ENCODE measurements at places on chromosomes 4 and X.

- DNase-seq: no peak
Observed at GRCh38 chr4:185793716-185794115, 18.3 kb downstream of the SORBS2 start.

GRCh38 chr4:155903453-155903852 lies at the start of gene TDO2:
TDO2 (plus strand) TSS chr4:155903696; CDS start chr4:155903759, 63 bp downstream.
- DNase-seq: no peak

DNA sequence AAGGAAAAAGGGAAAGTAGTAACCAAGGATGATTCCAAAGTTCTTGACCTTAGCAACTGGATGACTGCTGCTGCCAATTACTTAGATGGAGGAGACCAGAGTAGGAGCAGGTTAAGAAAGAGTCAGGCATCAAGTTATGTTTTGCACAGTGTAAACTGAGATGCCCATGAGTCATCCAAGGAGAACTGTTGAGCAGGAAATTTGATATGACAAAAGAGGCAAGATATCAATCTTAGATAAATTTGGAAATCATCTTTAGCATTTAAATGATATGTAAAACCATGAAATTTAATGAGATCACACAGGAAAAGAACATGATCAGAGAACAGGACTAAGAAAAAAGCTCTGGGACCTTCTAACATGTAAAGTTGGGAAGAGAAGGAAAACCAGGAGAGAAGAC lies 361.3 kb downstream of the OPHN1 start:
- no peak for DNase-seq

DNA sequence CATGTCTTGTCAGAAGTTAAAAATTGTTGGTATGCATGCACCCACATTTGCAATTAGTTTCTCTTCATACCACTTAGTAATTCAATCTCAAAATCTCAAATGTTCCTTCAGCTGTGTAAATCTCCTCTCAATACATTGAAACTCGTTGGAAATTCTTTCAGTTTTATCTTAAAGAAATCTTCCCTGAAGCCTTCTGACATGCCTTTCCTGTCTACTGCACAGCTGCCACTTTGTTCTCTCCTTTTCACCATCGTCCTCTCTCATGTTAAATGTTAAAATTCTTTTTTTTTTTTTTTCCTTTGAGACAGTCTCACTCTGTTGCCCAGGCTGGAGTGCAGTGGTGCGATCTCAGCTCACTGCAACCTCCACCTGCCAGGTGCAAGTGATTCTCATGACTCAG lies 30.9 kb downstream of the MCUB start:
- DNase-seq: no peak

DNA sequence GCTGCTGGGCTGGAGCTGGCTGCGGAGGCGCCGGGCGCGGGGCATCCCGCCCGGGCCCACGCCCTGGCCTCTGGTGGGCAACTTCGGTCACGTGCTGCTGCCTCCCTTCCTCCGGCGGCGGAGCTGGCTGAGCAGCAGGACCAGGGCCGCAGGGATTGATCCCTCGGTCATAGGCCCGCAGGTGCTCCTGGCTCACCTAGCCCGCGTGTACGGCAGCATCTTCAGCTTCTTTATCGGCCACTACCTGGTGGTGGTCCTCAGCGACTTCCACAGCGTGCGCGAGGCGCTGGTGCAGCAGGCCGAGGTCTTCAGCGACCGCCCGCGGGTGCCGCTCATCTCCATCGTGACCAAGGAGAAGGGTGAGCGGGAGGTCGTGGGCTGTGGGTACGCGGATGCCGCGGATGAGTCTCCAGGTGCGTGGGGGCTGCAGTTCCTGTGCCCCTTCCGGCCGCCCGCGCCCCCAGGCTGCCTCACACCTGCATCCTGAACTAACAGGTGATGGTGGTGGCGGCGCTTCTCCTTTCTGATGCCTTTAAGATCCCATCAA lies 499 bp downstream of the CYP2U1 start:
- DNase-seq: no peak

- no peak for DNase-seq
Observed at GRCh38 chr4:81214881-81215868, at the start of gene PRKG2. PRKG2 (minus strand) TSS chr4:81215222; CDS start chr4:81205047, 10,175 bp downstream.

DNA sequence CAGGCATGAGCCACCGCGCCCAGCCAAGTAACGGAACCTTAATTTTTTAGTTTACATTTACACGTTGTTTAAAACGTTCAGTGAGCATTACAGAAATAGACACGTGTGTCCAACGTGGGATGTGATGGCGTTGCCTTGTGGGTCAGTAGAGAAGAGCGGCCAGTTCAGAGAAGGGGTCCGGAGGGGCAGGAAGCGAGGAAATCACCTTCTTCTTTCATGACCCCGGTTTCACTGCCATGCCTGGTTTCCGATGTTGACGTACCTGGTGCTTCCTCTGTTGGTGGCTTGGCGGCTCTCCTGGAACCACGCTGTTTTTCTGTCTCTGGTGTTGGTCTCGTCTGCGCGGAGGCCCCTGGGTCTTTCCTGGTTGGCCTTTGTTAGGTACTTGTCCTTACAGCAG lies 42.8 kb downstream of the PCGF3 start:
- no peak for DNase-seq

DNA sequence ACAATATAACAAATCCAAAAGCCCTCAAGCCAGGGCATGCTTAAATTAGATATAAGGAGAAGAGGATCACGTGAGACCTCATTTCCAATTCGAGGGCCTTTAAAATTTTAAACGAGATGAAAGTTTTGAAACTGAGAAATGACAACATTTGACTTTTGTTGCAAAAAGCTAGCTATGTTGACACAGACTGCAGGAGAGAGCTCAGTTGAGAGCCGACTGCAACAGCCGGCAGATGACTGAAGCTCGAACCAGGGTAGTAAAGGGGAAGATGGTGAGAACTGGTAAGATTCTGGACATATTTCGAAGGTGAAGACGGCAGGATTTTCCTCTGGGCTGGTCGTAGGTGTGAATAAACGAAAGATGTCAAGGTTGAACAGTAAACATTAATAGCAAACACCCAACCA lies 773 bp downstream of the PRMT9 start:
- DNase-seq: peak; percentile 50

DNA sequence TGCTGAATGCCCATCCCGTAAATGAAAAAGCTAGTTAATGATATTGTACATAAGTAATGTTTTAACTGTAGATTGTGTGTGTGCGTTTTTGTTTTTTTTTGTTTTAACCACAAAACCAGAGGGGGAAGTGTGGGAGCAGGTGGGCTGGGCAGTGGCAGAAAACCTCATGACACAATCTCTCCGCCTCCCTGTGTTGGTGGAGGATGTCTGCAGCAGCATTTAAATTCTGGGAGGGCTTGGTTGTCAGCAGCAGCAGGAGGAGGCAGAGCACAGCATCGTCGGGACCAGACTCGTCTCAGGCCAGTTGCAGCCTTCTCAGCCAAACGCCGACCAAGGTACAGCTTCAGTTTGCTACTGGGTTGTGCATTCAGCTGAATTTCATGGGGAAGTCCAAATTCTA lies at the start of gene SPP1:
Gene SPP1 (plus strand): TSS at position 249 of the 400 bp plus-strand sequence. CDS start 1,182 bp downstream, outside the sequence.
- no peak for DNase-seq

DNA sequence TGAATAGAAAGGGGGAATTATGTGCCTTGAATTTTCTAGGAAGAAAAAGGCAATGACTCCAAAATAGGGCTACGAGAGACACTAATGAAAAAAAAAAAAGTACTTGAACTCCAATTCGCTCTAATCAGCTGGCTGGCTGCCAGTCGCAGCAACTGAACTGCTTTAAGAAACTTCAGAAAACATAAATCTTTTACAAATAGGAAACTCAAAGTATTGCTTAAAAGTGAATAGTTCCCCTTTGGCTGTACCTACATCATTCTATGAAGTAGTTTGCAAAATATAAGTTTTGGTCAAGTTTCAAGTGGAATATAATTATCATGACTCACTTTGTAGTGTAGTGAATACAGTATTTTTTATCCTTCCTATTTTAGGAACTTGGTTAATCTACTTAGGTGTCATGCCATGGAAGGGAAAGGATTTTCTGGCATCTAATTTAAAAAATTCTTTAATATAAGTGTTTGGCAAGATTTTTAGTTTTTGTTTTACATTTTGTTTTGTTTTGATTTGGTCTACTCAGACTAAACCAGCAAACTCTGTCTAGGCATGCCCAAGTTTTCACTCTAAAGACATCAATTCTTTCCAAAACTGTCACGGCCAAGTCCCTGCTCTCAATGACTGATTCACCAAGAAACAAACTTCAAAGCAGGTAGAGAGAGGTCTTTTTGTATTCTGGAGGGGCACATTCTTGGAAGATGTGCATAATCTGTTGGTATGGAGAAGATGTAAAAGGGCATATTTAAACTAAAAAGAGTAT lies 382.4 kb upstream of the GALNT7 start:
- no peak for DNase-seq

DNA sequence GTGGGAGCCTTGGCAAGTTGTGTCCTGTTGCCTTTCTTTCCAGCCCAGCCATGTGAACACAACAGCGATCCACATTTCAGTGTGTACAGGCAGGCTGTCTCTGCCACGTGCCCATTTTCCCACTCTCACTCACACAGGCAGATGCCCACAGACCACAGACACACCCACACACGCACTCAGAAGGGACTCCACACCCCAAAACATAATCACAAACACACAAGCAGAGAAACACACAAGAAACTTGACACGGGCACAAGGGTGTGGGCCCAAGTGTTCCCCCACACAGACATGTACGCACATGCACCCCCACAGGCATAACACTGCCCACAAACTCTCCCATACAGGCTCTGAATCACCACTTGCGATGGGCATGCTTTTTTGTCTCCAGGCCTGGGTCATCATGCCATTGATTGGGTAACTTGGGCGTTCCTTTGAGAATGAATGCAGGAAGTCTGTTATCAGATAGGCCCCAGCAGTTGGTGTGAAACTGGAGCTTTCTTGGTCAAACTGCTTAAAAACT lies 84.3 kb downstream of the NBDY start:
- DNase-seq: no peak

DNA sequence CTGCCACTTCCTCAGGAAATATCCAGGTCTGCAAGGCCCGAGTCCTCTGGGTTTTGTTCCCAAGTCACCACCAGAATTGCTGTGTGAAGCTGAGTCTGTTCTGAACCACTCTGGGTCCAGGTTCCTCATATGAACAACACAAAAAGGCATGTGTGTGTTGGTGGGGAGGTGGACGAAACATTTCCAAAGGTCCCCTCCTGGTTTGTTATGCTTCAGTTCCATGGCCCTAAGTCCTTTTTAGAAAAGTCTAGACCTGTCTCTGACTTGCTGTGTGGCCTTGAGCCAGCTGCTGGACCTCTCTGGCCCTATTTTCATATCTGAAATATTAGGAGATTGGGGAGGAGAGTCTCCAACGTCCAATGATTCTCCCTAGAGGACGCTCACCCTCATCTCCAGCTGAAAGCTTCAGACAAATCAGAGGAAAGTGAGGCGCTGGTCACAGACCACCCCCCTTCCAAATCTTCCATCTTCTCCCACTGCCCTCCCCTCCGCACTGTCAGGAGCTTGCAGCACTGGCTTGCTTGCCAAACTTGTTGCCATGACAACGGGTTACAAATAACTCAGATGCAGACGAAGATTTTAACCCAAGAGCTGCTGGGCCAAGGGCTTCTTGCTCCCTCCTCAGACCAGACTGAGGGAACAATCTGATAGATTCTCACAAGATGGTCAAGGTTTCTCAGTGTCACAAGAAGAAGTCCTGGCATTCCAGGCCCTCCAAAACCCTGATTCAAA lies 64.5 kb downstream of the SMC1A start:
- no peak for DNase-seq

- DNase-seq: no peak
Observed at GRCh38 chr4:14934704-14935390, 67.4 kb upstream of the CPEB2 start.

GRCh38 chrX:13791559-13791958 lies 25.3 kb downstream of the GPM6B start:
- DNase-seq: no peak

GRCh38 chrX:104400387-104400786 lies 145.7 kb upstream of the ESX1 start:
- DNase-seq: no peak

DNA sequence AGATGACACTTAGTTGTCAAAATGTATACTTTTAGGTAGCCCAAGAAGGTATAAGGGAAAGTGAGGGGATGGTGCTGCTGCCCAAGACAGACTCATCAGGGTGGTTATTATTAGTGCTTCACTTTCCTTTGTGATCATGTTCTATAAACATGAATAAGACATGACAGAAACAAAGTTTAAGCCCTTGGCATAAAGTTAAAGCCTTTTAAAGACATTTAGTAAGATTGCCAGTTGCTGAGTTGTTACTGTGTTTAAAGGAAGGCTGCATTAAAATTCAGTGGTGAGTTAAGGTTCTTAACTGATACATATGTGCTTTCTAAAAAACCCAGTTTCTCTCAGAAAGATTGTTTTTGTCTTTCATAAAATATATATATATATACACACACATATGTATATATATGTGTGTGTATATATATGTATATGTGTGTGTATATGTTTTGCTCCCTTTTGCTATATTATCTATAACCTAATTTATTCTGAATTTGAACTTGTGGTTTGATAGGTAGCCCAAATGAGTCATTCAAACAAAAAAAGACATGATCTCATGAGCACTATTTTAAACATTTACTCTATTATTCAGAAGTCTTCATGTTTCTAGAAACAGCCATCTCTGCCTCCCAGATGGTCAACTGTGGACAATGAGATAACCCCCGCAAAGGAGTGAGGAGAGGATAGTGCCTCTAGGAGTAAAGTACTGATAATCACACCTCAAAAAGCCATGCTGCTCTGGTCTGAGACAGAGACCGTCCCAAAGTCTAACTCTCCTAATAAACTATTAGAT lies 98.1 kb upstream of the OTUD4 start:
- DNase-seq: no peak

DNA sequence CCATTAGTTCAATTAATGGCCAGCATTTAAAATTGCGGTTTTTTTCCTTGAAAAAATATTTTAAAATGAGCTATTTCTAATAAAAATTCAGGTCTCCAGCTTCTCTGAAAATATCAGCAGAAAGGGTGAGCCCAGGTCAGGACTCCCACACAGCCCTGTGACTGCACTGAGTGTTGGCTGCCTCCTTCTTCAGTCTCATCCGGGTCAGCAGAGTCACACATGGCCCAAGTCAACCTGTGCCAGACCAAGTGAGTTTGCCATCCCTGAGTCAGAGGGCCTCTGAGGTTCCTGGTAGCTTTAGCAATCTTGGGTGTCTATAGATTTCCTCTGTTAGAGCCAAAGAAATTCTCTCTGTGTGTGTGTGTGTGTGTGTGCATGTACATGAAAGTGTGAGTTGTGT lies 22.1 kb upstream of the MSX1 start:
- no peak for DNase-seq

GRCh38 chrX:137071596-137071995 lies 37.8 kb upstream of the GPR101 start:
- no peak for DNase-seq

GRCh38 chr4:94841864-94842221 lies 84.1 kb downstream of the BMPR1B start:
- no peak for DNase-seq

GRCh38 chrX:120286733-120287512 lies 24.3 kb downstream of the TMEM255A start:
- no peak for DNase-seq

DNA sequence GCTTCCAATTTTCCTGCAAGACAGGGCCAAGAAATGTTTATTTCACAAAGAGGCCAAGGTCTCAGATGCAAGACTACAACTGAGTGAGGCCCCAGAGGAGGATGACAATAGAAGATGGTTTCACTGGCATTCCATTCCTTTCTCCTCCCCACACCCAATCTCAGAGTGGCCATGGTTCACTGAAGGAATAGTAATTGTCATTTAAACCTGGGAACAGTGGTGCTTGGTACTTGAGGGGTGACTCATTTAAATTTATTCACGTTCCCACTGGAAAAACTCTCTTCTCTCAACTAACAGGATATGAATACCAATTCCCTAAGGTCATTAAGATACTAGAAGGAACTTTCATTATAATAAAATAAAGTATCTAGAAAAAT lies 35.3 kb upstream of the CXCL8 start:
- no peak for DNase-seq

Data from ovary (tissue), 10 donors.